CD4-positive, alpha-beta memory T cell (primary cell): ENCODE measurements at places on chromosomes 6 and 20.

DNA sequence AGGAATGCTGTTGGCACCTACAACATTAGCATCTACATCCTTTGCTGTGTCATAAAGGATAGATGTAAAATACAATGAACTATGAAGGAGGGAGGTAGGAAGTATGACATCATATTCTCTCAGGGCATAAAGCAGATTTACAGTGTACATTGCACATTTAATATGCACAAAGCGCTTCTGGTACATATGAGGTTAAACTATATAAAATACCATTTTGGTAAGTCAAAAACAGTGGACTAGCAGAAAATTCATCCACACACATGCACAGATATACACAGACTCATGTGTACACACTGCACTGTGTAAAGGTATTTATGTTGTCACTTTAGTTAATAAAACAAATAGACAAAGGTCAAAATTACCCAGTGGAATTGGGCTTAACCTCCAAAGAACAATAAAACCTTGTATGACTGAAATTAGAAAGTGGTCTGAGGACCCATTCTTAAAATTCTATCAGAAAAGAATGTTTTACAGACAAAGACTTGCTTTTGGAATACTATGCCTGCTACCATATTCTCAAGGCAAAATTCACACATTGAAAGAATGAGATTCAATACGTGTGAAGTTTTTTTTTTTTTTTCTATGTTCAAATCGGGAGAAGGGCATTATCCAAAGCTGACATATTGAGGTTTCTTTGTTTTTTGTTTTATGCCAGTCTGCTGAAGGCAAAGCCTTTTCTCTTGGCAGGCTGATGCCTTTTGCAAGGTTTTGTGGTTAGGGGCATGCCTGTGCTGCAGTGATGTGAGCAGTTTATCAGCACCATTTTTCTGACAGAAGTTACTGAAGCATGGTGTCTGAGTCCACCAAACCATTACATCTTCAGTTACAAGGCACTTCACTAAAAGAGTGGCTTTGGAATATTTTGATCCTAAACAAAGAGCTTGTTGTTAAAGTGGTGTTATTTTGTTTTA, 199.0 kb downstream of the PLCB1 start:
- no peak for DNase-seq

DNA sequence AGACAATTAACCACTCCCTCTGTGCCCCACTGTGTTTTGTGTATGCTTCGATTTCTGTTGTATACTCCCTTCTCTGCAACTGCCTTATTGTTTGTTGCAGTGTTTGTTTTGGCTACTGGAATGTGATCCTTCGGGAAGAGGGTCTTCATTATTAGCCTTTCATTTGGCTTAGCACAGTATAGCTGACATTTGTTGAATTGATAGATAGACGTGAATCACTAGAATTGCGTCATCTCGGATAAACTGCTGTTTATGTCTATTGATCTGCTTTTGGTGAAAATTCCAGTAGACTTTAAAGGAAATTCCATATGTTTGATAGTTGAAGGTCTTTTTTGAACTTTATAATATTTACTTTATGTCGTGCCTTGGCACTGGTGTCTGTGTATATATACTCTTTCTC, 189.9 kb upstream of the EYA4 start:
- DNase-seq, result no peak

DNA sequence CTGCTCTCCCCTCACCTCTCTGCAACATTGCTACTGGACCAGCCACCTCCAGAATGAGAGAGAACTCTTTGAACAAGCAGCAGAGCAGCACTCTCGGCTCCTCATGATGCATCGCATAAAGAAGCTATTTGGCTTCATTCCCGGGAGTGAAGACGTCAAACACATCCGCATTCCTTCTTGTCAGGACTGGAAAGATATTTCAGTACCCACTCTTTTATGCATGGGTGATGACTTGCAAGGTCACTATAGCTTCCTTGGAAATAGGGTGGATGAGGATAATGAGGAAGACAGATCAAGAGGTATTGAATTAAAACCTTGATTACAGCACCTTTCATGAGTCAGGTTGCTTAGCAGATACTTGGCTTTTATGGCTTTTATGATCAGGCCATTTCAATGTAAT, 4.3 kb downstream of the CALHM4 start:
- no peak for DNase-seq

GRCh38 chr20:49247792-49248191, 28.6 kb downstream of the DDX27 start:
- DNase-seq, result no peak

- no peak for DNase-seq
These were observed 7.0 kb downstream of the MUC21 start for GRCh38 chr6:30990422-30991086.

DNA sequence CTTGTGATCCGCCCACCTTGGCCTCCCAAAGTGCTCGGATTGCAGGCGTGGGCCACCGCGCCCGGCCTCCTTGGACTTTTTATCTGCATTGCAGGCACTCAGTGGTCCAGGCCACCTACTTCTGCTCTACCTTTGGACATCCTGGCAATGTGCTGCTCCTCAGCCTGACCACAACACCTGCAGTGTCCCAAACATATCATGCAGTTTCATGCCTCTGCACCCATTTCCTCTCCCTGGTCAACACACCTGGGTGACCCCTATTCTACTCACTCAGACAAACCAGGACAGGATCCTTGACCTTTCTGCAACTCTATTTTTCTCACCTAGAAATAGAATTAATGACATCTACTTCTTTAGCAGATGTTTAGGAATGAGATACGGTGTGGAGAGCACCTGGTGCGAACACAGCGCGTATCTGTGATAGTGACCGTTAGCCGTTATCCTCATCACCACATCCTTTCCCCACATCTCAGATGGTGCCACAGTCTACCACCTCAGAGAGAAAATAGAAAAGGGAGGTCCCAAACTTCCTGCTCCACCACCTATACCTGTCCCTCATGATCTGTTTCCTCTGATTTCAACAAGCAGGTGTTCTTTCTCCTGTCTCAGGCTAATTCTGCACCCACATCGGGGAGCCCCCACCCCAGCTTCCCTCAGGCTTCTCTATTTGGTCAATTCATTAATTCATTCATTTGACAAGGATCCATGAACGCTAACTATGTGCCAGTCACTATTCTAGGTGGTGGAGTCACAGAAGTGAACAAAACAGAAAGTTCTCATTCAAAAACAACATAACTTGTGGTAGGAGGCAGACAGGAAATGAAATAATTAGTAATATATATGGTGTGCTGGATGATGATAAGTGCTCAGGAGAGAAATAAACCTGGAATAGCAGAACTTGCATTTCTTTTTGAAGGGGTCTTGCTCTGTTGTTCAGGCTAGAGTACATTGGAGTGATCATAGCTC, 4.3 kb upstream of the BTN3A2 start:
- peak; percentile 30 for DNase-seq

GRCh38 chr6:311679-312220, 19.5 kb downstream of the DUSP22 start:
- DNase-seq, result no peak

GRCh38 chr6:47042275-47042791, at the start of gene ADGRF1:
ADGRF1 (minus strand) TSS chr6:47042332; CDS start chr6:47029061, 13,271 bp downstream.
- no peak for DNase-seq

DNA sequence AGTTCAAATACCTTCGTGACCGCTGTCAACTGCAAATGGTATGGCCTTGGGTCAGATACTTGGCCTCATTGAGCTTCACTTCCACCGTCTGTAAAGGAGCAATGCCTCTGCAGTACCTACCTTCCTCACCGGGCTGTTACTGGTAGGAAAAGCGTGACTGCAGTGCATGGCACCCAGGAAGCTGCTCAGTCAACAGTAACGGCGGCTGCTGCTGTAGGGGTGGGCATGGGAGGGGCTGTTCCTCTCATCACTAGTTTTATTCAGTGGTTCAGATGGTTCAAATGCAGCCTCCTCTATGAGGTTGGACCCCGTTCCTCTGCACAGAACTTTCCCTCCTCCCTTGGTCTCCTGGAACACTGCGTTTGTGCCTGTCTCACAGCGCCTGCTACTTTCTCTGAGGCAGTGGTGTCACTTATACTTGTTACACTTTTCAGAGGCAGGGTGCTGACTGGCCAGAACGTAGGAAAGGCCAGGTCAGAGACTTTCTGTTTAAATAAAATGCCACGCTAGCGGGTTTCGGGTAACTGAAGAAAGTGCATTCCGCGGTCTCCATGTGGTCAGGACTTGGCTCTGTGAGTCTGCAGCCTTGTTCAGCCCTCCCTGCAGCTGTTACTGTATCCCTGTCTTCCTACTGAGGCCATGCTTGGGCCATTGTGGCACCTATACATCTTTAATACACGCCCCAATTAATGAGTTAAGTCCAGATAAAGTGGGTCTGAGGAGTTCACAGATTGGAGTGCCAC, 279.6 kb downstream of the NRN1 start:
- no peak for DNase-seq

DNA sequence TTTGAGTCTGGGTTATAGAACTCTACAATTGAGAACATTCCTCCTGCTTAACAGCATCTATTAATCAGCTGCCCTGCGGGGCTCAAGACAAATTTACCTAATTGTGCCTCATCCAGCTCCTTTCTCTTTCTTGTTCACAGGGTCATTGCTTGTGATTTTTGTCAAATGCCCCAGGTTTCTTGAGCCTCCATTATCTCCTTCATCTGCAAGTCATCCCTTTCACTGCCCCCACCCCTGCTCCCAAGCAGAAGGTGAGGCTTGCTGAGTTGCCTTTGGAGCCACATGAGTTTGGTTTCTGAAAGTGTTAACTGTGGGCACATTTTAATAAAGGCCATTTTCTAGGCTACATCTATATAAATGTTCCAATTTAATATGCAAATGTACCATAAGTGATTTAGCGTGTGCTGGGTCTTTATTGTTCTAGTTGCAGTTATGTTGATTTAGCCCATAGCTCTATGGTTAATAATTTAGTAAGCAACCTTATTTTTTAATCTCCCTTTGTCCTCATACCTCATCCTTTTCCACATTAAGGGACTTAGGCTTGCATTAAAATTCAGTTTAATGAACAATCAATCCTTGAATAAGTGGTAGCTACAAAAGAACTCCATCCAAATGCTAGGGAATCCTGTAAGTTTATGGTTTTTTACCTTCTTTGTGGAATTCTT, 56.1 kb downstream of the VSTM2L start:
- no peak for DNase-seq

DNA sequence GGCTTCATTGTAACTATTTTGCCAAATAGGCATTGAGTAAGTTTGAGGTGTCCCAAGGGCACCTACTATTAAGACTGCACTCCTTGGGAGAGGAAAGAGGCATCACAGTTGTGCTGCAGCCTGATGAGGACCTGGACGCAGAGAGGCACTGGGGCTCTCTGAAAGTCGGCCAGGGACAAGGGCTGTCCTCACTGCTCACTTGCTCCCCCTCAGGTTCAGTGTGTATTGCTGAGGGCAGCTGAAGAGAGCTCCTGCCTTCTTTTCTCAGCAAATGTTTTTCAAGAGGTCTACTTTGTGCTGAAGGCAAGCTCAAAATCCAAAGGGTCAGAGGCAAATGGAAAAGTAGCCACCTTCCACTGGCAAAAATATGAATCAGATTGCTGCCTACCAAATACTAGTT, 331.8 kb downstream of the RIMS1 start:
- no peak for DNase-seq

- no peak for DNase-seq
These were observed 136.8 kb upstream of the BTBD3 start for GRCh38 chr20:11780765-11781369.

DNA sequence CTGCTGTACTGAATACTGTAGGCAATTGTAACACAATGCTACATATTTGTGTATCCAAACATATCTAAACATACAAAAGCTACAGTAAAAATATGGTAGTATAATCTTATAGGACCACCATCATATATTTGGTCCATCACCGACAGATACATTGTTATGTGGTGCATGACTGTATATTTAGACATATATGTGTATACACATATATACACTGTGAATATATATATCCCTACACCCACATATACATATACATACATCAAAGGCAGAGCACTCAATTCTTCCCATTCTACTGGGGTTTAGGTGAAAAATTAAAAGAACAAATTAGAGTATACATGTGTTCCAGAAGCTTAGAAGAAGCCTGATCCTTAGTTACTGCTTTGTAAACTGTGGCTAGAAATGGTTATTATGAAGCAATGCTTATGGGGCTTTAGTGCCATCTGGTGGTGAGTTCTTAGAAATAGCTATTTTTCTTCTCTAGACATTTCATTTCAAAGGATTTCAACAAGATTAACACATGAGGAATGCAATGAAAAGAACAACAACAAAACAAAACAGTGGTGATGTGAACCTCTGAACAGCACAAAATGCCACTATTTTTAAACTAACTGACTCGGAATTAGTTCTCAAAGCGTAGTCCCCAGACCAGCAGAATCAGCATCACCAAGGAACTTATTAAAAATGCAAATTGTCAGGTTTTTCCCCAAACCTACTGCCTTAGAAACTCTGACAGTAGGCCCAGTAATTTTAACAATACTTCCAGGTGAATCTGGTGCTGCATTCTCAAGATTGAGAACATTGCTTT, 38.0 kb downstream of the PKHD1 start:
- DNase-seq, result no peak

GRCh38 chr6:29792123-29793035, 35.2 kb upstream of the HLA-G start:
- peak; percentile 66 for DNase-seq

DNA sequence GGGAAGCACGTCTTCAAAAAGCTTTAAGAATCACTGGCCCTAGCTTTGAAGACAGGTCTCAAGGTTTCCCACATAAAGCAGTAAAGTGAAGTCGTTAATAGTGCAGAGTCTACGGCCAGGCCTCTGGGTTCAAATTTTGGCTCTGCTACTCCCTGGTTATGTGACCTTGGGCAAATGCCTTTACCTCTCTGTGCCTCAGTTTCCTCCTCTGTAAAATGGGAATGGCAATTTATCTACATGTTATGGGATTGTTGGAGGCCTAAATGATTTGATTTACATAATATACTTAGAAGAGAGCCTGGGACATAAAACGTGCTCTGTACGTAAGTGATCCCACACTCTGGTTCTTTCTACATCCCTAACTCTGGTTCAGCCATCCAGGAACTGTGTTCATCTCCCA, 32.1 kb downstream of the CPNE5 start:
- DNase-seq, result no peak

GRCh38 chr6:20840675-20841074, 306.4 kb downstream of the CDKAL1 start:
- DNase-seq, result no peak

- no peak for DNase-seq
These were observed 46.1 kb upstream of the ARFGEF2 start for GRCh38 chr20:48875233-48875913.

DNA sequence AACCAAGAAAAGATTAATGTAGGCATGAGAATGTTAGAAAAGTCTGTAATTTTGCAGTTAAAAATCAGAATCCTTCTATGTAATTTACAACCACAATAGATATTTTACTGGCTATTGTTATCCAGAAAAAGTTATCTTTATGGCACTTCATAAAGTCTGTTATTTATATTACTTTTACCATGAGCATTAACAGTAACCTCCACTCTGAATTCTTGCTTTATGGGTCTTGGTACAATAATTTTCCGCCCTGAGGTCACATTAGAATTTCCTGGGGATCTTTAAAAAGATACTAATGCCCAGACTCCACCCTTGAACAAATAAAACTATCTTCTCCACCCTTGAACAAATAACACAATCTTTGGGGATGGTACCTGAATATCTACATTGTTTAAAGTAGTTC, 9.6 kb downstream of the RSPO3 start:
- DNase-seq, result no peak
